Stimulated activated CD4-positive, alpha-beta T cell treated with anti-CD3 and anti-CD28 coated beads, Interleukin-12 subunit alpha, Interleukin-12 subunit beta, amount 100 ng/mL, for 24 hours (primary cell): ENCODE measurements at places on chromosomes 13 and 19.
A peak's percentile ranks its signal among the peaks of the same experiment; 100 is the strongest.

DNA sequence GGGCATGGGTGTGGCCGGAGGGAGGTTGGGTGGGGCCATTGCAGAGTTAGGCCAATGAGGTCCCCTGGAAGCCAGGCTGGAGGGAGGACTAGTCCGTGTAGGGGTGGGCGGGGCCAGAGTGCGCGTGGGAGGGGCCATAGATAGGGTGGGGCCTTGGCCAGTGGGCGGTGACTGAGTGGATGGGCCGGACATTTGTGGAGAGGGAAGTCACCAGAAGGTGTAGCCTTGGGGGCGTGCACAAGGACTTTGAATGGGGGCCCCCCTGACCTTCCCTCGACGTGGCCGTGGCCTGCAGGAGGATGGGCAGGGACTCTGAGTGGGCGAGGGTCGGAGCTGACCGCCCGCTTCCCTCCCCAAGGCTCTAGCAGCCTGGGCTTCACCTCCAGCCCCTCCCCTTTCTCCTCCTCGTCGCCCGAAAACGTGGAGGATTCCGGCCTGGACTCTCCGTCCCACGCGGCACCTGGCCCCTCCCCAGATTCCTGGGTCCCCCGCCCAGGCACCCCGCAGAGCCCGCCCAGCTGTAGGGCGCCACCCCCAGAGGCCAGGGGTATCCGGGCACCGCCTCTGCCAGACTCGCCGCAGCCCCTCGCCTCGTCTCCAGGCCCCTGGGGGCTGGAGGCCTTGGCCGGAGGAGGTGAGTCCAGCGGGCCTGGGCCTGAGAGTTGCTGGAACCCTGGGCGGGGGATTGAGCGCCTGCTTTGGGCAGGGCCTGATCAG, 16.5 kb upstream of the B3GNT3 start:
- peak; percentile 62 for DNase-seq

GRCh38 chr13:28406733-28407266, 88.1 kb downstream of the FLT1 start:
- DNase-seq: no peak

GRCh38 chr19:34512254-34512822, 30.8 kb downstream of the WTIP start:
- DNase-seq: no peak

DNA sequence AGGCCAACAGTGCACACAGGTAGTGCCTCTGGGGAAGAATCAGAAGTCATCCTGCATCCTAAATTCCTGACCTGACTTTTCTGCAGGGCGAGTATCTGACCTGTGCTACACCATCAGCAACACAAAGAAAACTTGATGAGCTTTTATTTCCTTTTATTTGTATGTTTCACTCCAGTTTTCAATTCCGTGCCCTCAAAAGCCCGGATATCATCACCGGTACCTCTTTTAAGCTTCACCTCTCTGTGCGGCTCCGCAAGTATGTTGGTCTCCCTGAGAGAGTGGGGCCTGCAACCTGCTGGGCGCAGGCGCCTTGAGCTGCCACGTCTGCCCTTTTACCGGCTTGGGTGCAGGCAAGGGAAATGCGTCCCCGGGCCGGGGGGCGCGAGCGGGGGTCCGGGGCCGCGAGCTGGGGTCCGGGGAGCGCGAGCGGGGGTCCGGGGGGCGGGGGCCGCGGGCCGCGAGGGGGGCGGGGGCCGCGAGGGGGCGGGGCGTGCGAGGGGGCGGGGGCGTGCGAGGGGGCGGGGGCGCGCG, 4.3 kb upstream of the DUXA start:
- no peak for DNase-seq

DNA sequence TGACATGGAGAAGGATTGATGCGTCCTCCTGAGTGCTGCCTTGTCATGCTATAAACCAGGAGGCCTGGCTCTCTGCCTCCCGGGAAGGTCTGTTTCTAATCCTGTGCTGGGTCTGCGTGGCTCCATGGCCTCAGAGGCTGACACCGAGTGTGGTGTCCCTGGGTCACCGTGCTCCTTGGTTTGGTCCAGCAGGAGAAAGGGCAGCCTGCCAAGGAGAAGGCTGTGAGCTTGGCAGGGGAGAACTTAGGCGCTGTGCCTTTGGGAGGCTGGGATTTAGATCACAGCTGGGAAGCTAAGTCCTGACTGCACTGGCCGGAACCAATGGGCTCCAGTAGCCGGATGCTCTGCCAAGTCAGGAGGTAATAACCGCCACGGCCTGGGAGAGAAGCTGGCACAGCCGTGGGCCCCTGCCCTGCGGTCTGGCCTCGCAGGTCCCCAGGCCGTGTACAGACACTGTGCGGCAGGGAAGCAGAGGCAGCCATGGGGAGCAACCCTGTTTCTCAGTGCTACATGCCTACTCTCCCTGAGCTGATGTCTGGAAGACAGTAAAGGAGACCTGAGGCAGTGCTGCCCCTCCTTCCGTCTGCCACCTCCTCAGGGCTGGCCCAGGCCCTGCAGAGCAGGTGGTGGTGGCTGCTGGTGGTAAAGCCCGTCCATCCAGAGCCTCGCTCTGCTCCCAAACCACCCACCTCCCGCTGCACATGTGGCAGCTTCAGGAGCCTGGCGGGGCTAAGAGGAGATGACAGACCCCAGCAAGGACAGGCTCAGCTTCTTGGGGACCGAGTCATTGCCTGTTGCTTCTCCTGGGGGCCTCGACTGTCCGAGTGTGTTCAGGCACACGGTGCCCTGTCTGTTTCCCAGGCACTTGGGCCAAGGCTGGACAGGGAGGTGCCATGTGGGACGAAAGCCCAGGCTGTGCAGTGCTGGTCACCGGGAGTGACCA, 44.9 kb downstream of the C13orf46 start:
- no peak for DNase-seq

DNA sequence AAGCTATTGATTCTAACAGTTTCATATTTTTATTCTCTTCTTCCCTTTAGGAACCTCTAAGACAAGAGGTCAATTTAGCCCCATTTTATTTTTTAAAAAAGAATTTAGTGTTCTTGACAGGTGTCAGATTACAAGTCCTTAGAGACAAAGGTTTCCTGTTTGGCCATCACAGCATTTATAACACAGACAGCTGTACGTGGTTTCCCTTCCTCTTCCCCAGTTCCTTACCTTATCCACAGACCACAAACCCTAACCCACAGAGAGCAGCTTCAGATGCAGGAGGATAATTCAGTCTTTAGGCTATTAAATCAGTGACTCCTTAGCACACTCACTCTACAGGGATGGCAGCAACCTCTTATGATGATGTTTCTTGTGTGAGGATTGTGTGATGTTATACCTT, 1210.1 kb downstream of the DIAPH3 start:
- no peak for DNase-seq

DNA sequence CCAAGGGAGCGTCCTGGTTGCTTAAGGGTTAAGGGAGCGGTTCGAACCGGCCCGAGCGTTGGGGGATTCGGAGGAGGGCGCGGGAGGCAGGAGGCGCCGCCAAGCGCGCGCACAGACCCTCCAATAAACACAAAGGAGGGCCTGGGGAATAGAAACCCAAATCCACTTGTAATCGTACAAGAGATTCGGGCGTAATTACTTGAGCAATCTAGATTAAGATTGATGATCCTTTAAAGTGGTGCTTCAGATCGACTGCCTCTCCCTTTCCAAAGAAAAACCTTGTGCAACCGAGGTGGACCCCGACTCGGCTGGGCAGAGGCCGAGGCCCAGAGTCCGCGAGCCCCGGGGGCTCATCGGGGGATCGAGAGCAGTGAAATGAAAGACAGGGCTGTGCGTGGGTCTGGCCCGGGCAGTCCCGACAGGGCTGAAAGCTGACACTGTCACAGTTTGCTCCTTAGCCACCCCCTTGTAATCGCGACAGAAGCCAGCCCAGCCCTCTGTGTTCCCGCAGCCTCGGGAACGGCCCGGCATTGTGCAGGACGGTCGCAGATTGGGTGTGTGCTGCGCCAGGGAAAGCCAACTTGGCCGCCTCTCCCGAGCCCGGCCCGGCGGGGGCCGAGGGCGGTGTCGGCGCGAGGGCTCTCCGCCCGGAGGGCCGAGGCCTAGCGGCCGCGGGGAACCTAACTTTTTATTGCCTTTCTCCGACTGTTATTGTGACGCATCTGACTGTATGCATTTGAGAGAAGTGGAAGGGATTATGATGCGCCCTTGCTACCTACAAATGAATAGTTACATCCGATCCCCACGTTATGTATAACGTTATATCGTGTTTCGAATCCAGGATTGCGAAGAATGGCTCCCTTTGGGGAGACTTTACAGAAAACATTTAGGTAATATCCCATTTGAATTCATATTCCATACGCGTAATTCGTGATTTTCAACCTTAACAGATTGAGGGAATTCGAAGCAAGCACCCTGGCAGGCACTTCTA, 5.5 kb downstream of the MAB21L1 start:
- no peak for DNase-seq

- DNase-seq: no peak
These were observed 11.0 kb downstream of the SIGLEC11 start for GRCh38 chr19:49949742-49950589.

- DNase-seq: no peak
These were observed 3.3 kb upstream of the PEX11G start for GRCh38 chr19:7492142-7492541.

GRCh38 chr13:91203430-91203829, 144.1 kb upstream of the MIR17HG start:
- no peak for DNase-seq

DNA sequence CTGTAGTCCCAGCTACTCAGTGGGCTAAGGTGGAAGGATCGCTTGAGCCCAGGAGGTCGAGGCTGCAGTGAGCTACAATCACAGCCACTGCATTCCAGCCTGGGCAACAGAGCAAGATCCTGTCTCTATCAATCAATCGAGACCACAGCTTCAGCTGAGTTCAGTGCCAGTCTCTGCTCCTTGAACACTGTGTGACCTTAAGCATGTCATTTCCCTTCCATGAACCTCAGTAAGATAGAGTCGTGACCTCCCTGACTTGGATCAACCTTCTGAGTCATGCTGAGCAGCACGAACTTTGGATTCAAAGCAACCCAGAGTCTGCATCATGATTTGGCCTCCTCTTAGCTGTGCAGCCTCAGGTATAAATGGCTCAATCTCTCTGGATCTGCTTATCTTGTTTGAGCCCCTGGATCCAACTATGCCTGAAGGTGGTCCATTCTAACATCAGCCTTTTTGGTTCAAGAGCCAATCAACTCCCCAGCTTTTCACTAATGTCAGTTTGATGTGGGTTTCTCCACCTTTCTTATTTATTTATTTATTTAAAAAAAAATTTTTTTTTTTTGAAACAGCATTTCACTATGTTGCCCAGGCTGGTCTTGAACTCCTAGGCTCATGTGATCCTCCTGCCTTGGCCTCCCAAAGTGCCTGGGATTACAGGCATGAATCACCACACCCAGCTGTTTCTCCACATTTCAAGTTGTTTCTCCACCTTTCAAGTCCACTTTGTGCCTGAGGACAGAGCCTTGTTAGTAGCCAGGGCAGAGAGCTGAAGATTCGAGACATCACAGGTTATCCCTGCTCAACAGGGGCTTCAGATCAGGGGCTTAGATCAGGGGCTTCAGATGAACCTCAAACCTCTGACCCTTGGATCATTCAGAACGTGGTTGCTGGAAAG, 26.4 kb downstream of the PTPRS start:
- no peak for DNase-seq
